Cardiac ventricle fibroblast (primary cell): ENCODE measurements at places on chromosomes 12 and 14. TPM values are rescaled to one million over a fixed set of nuclear protein-coding genes. Genes with fewer than 3 reads are reported as not detected.

The HOXC10 gene
- total RNA-seq: not detected in 2 replicates

The SMOC1 gene
- 0.64 and 1.8 TPM in 2 replicates for total RNA-seq

The FBXL14 gene
- total RNA-seq: 5.6 and 8.1 TPM in 2 replicates

The B4GALNT3 gene
- not detected in 2 replicates for total RNA-seq

The CD9 gene
- total RNA-seq: 40.5 and 42.1 TPM in 2 replicates
